ENCODE measurements at places on chromosomes 7 and 10.

DNA sequence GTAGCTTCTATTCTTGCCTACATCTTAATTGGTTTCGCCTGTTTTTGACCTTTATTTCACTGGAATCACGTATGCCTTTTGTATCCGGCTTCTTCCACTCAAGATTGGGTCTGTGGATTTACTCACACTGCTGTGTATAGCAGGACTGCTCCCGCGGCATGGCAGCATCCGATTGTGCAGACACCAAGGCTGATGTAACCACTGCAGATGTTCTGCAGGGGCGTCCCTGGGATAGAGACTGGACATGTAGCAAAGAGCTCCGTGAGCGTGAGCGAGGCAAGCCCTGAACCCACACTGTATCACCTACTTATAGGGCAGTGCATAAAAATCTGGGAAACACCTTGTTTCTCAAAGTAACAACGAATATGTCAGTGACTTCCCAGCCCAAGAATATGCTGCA, 11.4 kb upstream of the IDI2 start:
- DNase-seq, result no peak

- no peak for DNase-seq
Observed at GRCh38 chr7:2915023-2915422, 70.9 kb upstream of the GNA12 start.

DNA sequence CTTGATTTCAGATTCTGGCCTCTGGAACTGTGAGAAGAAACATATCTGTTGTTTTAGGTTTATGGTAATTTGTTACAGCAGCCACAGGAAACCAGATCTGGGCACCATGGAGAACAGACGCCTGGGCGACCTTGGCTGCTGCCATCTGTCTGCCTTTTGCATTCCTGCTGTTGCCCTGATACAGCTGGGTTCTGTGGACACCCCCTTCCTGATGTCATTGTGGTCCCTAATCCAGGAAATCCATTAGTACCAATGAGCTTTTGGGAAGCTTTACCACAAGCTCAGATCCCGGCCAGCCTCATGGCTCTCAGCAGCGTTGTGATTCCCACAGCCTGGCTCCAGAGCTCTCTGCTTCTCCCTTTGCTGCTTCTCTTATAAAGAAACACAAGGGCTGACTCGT, 174.2 kb upstream of the NPS start:
- no peak for DNase-seq

GRCh38 chr10:91287276-91287675, 66.8 kb downstream of the PCGF5 start:
- DNase-seq, result no peak

DNA sequence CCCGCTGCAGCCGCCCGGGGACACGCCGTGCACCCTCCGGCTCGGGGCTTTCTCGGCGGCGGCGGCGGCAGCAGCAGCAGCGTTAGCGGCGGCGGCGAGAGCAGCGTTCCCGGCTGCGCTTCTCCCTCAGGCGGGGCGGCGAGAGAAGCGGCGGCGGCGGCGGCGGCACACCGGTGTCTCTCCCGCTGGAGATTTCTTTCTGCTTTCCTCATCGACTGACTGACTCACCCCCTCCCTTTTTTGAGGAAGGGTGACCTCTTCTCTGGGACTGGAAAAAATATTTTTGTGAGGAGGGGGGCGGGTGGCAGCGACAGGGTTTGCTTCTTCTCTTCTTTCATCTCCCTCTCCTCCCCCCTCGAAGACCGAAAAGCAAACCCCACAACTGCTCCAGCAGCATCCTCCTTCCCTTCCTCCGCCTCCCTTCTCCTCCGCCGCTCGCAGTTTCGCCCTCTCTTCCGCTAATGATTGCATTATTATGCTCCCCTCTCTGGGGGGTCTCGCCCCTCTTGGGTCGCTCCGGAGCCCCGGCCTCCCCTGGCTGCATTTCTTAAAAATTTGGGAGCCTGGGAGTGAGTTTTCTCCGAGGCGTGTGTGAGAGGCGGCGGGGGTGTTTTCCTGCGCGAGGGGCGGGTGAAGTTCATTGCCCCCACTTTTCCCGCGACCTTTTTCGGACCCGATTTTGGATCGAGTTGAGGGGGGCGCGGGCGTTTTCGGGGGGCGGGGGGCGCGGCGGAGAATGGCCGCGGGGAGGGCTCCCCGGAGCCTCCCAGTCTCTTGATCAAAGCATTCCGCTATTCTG, 411 bp downstream of the AUTS2 start:
- no peak for DNase-seq

GRCh38 chr10:13349463-13350274, 1.6 kb upstream of the SEPHS1 start:
- DNase-seq, result no peak

- no peak for DNase-seq
Observed at GRCh38 chr7:104096683-104097082, 107.2 kb upstream of the RELN start.

DNA sequence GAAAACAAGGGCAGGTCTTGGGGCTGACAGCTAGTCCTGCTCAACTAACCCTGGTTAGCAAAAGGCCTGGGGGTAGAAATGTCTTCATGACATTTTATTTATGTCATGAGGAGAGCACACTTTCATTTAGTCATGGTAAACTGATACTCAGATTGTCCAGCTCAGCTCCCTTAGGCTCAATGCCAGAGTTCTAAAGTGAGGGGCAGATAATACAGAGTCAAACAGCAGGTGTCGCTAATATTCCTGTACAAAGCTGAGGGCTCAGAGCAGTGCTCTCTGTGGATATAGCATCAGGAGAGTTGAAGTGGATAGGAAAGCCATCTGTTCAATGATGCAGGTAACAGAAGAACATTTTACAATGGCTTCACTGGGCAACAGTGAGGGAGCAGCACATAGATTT, 26.8 kb upstream of the CALCR start:
- no peak for DNase-seq

GRCh38 chr10:13890233-13891127, 303.7 kb downstream of the PRPF18 start:
- DNase-seq, result no peak

- no peak for DNase-seq
Observed at GRCh38 chr7:22418251-22419046, 61.5 kb upstream of the RAPGEF5 start.

- DNase-seq, result no peak
Observed at GRCh38 chr10:110418218-110418617, 79.5 kb upstream of the DUSP5 start.

GRCh38 chr7:156456503-156457115, 184.0 kb upstream of the RNF32 start:
- no peak for DNase-seq

- no peak for DNase-seq
Observed at GRCh38 chr10:13087601-13087985, 12.4 kb upstream of the OPTN start.

GRCh38 chr7:27947586-27948278, 207.8 kb downstream of the TAX1BP1 start:
- DNase-seq, result no peak

- DNase-seq, result no peak
Observed at GRCh38 chr7:85776691-85777345, 590.0 kb upstream of the SEMA3D start.

- no peak for DNase-seq
Observed at GRCh38 chr10:113897693-113898618, 43.5 kb downstream of the NHLRC2 start.

- no peak for DNase-seq
Observed at GRCh38 chr7:91043924-91044645, 220.1 kb upstream of the FZD1 start.

DNA sequence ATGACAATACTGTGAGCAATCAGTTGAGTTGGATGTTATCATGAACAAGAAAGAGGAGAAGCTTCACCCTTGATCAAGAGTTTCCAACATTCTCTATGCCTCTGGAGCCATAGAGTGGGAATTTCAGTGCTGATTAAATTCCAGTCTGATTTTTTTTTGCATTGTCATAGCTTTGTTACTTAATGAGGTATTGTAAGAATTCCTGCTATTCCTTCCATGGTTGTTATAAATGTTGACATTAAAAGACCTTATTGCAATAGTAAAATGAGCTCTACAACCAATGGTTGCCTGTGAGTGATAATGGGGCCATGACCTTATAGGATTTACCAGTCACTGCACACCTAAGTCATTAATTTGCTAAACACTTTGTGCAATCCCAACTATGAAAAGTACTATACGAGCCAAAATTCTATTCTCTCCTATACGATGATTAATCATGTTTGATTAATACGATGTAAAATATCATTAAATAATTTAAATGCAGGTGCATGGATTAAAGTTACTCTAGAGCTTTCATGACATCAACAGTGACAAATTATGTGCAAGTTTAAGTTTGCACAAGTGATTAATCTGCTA, 353.2 kb upstream of the KLF6 start:
- no peak for DNase-seq

DNA sequence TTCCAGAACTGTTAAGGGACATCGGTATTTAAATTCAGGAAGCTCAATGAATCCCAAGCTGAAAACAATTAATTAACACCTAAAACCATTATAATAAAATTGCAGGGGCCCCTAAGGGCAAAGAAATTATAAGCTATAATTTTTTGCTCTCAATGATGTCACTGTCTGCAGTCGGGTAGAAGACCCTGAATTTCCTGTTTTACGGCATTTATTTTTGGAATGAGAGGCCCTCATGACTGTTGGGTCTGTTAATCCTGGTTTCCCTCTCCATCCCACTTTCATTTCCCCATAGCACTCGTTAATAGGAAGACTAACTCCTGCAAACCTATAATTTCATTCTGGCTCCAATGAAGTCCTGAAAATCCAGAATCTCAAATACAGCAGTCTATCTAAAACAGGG, 25.8 kb upstream of the GPR37 start:
- DNase-seq, result no peak

DNA sequence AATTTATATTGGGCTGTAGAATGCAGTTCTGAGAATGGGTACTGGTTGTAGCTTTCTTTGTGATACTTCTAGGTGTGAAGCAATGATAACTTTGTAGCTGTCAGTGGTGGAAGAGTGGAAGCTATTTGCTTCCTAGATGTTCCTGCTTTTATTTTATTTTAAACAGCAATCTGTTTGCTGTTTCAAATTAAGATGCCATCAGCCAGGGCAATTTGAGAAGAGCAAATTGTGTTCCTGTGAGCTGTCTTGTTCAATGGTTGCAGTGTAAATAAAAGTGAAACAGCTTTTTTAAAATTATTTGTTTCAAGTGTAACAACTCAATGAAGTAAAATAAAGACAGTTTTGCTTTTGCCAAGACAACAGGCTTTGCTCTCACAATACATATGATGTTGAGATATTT, 150.8 kb upstream of the TMEM229A start:
- no peak for DNase-seq

DNA sequence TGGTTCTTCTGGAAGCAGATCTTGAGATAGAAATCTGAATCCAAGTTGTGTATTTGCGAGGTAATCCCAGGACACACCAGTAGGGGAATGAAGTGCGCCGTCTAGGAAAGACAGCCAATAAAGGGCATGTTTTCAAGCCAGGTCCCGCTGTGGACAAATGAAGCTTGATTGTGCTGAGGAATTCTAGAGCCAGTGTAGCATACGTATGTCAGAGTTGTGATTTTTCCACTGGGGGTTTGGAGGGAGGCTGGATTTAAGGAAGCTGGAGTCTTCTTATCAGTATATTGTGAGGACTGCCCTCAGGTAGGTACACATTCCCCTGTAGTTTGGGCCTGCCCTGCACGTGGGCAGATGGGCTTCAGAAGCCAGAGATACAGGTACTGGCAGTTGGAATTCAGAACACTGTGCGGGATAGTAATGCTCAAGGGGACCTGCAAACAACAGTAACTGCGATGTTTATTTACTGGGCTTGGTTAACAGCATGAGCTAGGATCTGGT, 50.9 kb downstream of the GALNT11 start:
- DNase-seq, result no peak

DNA sequence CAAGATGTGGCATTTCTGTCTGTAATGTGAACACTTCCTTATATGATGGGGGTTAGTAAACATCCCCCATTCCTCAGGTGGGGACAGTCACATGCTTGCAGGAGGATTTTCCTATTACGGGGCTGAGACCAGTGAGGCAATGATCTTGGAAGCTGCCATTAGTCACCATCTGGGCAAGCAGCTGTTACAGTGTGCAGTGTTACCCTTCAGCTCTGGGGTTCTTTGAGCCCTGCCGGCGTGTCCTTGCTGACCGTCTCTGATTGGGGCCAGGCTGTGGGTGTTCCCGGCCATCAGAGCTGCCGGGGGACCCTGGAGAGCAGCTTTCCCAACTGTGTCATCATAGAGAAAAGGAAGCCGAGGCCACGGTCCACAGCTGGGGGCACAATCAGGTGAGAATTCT, 126.8 kb upstream of the FAM20C start:
- DNase-seq, result no peak

GRCh38 chr10:25901199-25901598, 32.8 kb upstream of the MYO3A start:
- no peak for DNase-seq

- DNase-seq, result no peak
Observed at GRCh38 chr7:138645284-138645683, 55.9 kb downstream of the SVOPL start.

- DNase-seq, result no peak
Observed at GRCh38 chr7:116356979-116357378, 142.6 kb upstream of the CAV2 start.

DNA sequence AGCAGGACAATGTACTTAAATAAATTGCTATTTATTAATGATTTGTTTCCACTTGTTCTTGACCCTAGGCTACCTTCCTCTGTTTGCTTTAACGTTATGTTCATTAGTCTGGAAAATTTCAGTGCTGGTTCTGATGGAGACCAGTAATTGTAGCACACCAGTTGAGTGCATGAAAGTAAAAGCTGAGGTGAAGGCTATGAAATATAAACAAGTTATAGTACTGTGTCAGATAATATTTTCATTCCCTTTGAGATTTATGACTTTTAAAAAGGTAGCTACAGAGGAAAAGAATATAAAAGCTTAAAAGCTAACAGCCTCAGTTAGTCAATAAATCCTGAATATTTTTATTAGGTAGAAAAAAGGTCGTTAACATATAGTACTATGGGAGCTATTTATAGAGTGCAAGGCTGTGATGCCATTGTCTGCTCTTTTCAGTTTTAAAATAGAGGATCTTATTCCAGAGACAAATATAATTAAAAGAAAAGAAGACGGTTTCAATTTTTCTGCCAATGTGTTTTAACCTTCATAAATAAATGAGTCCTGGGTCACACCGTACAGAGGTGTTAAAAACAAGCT, 351.8 kb upstream of the ETV1 start:
- no peak for DNase-seq

GRCh38 chr10:49395741-49396665, at the start of gene DRGX:
Gene DRGX (minus strand): TSS chr10:49396089. CDS start chr10:49395440, 649 bp downstream.
- no peak for DNase-seq

DNA sequence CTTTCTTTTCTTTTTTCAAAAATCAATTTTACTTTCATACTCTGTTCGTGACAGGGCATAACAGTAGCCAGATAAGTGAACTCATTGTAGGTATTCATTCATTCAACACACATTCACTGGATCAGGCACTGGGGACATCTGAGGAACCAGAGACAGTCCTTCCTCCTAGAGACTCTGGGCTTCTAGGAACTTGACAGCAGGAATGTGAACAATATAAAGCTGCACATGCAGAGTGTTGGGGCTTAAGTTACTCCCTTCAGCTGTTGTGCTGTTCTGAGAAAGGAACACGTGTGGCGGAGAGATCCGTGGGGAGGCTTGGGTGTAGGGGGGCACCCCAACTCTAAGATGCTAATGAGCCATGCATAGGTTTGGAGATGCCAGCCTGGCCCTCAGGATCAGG, 120.4 kb downstream of the PKD1L1 start:
- no peak for DNase-seq

Data from stimulated activated CD8-positive, alpha-beta memory T cell treated with anti-CD3 and anti-CD28 coated beads, Interleukin-4, amount 100 ng/mL, for 1 hour (primary cell).